ENCODE measurements at places on chromosomes 2 and 18.
A peak's percentile ranks its signal among the peaks of the same experiment; 100 is the strongest.

DNA sequence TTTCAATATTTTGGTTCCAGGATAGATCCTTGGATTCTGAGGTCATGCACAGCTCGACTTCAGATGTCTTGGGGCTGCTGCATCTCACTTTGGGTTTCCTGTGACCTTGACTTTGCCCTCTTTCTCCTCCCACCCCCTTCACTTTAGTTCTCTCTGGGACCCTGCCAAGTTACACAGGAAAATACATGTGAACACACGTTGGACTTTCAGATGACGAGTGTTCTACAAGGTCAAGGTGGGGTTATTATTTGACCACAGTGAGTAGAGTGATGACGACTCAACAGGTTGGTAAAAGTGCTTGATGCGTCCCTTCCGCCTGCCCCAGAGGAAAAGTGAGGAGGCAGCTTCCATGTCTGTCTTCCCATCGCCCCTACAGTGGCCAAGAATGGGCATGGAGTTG lies 122.4 kb upstream of the SMAD2 start:
- no peak for DNase-seq

GRCh38 chr2:11962707-11963328 lies 216.4 kb downstream of the LPIN1 start:
- no peak for DNase-seq

- no peak for DNase-seq
Observed at GRCh38 chr2:30631051-30631671, 176.1 kb downstream of the CAPN13 start.

GRCh38 chr2:241939541-241939940 lies 70.0 kb downstream of the RTP5 start:
- no peak for DNase-seq

DNA sequence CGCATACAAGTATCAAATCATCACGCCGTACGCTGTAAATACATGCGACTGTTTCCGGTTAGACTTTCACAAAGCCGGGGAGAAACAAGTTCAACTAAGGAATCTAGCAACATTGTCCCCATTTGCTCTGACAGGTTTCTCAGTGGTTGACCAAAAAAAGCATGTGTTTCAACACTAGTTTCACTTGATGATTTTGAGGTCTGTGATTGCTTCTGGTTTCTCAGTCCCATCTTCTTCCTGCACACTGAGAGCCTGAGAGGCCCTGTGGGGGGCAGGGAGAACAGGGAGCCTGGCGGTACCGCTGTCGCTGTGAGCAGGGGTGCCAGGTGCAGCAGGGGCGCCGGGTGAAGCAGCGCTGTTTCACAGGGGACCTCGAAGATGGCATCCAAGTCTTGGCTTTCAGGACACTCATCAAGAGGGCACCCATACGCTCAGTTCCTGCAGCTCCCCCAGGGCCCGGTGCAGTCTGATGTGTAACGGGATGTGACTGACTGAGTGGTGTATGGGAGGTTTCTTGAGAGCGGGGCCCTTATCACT lies 270.9 kb downstream of the TWIST2 start:
- no peak for DNase-seq

GRCh38 chr2:173822889-173823542 lies 142.2 kb downstream of the SP3 start:
- no peak for DNase-seq

DNA sequence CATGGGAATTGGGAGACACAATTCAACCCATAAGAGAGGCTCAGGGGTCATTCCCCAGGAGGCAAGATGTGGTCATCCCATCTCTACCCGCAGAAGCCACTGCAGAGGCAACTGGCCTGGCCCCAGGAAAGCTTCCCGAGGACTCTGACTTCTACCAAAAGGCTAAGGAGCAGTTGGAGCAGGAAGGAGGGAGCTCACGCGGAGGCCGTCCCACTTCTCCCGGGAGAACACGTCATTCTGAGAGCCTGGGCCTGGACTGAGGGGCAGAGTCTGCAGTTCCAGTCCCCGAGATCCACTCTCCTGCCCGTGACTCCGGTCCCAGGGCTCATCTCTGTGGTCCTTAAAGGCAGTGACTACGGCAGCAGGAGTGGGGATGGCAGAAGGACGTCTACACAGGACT lies 69.0 kb upstream of the TAF1B start:
- DNase-seq: no peak

GRCh38 chr2:126935774-126936173 lies 37.1 kb downstream of the TEX51 start:
- DNase-seq: no peak

DNA sequence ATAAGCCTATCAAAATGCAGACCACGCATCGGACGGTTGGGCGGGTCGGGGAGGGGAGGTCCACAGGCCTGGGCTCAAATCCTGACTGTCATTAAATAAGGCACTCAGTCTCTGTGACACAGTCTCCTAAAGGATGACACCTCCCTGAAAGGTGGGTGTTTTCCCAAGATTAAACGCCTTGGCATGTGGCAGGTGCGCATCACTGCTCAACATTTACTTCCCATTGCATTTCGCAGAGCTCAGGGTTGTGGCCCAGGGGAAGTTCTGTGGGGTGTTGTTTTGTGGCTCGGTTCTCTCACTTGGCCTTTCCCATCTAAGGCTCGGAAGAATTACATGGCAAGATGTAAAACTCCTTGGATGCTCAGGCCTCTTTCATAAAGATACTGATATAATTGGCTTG lies 107.4 kb downstream of the NCK2 start:
- no peak for DNase-seq

DNA sequence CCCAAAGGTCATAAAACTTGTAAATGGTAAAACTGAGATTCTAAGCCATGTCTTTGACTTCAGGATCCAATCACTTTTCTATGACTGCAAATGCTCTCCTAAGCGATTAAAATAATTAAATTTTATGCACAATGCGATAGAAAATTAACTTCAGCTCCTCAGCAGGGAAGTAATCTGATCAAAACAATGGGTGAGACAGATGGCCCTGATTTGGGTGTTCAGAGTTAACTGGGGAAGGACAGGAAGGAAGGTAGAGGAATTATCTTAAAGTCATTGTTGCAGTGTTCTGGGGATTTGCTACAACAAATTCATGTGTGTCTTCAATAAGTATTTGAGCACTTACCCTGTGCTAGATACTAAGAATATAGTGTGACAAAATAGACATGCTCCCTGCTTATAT lies 446.0 kb upstream of the MEX3C start:
- DNase-seq: no peak

- DNase-seq: no peak
Observed at GRCh38 chr2:72757177-72757775, 68.6 kb downstream of the EXOC6B start.

DNA sequence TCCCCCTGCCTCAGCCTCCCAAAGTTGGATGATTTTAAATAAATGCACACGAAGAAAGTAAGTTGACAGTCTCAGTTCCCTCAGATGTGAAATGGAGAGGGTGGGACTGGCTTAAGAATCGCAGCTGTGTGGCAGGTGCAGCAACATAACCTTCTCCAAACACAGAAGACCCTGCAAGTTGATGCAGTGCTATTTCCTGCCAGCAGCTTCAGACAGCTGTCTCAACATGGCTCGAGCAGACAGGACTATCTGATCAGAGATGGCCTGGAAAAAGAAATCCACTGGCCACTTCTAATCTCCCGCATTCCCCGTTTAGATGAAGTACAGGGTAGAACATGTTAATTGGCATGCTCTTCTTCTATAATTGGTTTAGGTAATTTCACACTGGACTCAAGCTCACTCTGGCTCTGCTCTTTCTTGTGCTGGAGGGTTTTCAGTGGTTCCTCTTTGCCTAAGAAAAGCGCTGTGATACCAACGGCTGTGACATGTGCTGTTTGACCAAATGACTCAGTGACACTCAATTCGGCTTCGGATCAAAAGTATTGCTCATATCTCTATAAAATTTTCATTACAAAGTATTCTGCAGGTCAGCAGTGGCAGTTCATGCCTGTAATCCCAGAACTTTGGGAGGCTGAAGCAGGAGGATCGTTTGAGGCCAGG lies 40.2 kb downstream of the MYOM1 start:
- DNase-seq: no peak

DNA sequence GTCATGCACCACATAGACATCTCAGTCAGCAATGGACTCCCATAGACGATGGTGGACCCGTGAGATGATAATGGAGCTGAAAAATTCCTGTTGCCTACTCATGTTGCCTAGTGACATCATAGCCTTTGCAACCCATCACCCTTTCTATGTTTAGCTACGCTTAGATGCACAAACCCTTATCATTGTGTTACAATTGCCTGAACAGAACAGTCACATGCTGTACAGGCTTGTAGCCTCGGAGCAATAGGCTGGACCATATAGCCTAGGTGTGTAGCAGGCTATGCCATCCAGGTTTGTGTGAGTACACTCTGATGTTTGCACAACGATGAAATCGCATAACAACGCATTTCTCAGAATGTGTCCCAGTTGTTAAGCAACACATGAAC lies 221.6 kb downstream of the ALPK2 start:
- no peak for DNase-seq

DNA sequence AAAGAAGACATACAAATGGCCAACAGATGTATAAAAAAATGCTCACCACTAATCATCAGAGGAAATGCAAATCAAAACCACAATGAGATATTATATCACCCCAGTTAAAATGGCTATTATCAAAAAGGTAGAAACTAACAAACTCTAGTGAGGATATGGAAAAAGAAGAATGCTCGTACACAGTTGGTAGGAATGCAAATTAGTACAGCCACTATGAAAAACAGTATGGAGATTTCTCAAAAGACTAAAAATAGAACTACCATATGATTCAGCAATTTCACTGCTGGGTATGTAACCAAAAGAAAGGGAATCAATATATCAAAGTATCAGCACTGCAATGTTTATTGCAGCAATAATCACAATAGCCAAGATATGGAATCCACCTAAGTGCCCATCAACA lies 519.3 kb upstream of the HNMT start:
- DNase-seq: no peak

GRCh38 chr2:127085317-127085681 lies 21.7 kb downstream of the BIN1 start:
- DNase-seq: no peak

- DNase-seq: no peak
Observed at GRCh38 chr2:60958800-60959199, 58.7 kb upstream of the PEX13 start.

DNA sequence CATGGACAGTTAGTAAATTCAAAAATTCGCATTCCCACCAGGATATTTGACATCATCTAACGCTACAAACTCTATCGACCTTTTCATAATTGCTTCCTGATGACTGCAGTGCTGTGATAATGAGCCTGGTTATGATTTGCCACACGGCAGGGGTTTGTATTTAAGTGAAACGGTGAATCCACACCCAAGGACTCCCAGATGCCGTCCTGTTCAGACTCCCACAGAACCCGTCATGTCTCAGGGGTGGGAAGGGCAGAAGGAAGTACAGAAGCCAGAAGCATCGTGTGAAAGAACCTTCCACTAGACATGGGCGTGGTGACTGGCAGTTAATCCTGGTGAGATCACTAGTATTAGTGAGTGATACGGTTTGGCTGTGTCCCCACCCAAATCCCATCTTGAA lies 91.2 kb upstream of the TMEM18 start:
- no peak for DNase-seq

DNA sequence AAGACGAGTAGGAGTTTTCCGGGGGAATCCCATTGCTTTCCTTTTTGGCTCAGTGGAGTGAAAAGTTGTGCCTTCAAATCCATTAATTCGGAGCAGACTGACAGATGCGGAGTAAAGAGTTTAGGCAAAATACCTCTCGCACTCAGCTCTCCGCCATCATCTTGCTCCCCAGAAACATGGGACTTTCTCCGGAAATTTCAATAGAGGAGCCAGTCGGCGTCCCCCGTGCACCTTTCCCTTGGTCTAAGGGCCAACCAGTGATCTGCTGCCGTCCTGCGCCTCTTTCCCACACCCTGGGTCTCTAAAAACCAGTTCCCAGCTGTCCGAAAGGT lies 318 bp downstream of the TYW5 start:
- DNase-seq: no peak

- no peak for DNase-seq
Observed at GRCh38 chr2:58476556-58476955, 235.4 kb upstream of the FANCL start.

DNA sequence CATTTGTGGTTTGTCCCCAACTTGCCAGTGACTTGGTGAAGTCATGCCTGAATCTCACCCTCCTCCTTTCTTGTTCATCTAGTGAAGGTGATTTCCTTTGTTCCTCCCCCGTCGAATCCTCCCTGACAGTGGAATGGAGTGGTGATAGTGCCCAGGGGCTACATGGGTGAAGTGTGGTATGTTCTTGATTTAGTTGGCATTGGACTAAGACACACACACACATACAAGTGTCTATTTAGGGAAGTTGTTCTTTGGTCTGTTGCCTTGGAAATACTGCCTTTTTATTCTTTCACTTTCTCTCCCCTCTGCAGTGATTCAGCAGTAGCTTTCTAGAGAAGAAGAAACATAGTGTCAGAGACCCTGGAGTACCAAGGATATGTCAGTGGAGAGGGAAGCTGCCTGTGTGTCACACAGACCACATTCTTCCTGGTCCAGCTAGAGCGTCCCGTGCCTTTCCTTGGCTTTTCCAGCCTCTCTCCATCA lies 10.9 kb downstream of the INPP4A start:
- no peak for DNase-seq

GRCh38 chr2:204024503-204024902 lies 87.9 kb downstream of the ICOS start:
- DNase-seq: no peak

GRCh38 chr2:127829845-127830246 lies 18.9 kb upstream of the WDR33 start:
- peak; percentile 3 for DNase-seq

GRCh38 chr18:331221-331821 lies 63.5 kb upstream of the THOC1 start:
- no peak for DNase-seq

GRCh38 chr18:5620289-5620688 lies 76.5 kb upstream of the EPB41L3 start:
- DNase-seq: no peak

DNA sequence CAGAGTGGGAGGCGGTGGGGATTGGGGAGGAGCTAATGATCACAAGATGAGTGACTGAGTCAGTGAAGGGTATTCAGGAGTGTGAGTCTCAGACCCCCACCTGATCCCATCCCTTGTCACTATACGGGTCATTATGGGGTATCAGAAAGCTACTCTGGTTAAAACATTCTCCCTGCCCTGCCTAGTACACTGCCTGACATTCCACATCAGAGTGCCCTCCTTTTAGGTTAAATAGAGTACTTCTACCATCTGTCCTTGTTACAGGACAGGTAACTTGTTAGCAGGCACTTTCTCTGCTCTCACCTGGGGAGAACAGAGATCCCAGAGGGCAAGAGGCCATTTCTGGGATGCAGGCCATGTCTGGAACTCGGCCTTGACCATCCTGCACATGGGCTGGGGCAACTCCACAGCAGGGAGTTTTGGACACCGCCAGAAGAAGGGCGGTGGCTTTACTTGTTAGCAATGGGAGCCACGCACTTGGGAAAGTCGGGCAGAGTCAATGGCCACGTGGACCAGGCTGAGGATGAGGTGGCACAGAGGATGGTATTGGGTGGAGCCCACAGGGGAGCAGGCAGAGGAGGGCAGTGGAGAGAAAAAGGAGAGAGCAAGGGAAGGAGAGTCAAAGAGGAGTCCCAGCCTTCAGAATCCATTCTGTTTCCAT lies 98.5 kb downstream of the CELF4 start:
- no peak for DNase-seq
